ENCODE measurements at places on chromosomes 6 and 20.

GRCh38 chr20:855466-856360 lies 22.2 kb downstream of the FAM110A start:
- no peak for DNase-seq

DNA sequence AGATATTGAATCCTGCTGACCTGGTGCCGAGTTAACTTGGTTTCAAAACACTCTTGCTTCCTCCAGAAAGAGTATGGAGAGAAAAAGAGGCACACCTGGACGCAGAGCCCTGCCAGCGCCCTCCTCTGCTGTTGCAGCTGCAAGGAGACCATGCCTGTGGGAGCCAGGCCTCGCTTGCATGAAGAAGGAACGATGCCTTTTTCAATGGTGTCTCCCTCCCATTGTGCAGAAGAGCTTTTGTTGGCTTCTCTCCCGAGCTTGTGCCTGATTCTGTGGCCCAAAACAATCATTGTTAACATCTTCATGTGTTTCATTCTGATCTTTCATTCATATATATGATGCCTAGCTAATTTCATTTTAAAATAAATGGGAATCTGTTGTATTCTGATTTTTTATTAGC lies 98.1 kb downstream of the FAM120B start:
- DNase-seq, result no peak

DNA sequence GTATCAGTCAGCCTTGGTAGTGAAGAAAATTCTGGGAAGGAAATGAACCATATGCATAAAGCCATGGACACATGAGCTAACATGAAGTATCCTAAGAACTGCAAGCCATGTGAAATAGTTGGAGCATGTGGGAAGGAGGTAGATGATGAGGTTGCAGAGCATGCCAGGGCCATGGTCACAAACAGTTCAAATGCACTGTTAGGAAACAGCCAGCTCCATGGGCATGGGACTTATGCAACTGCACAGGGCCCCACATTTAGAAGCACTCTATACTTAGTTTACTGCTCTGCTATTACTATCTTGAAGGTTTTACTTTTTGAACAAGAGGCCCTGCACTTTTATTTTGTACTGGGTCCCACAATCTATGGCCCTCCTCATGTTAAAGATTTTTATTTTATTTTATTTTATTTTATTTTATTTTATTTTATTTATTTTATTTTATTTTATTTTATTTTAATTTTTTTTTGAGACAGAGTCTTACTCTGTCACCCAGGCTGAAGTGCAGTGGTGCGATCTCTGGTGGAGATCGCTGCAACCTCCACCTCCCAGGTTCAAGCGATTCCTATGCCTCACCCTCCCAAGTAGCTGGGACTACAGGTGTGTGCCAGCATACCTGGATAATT lies 169.1 kb downstream of the IBTK start:
- DNase-seq, result no peak

- no peak for DNase-seq
These were observed 109.1 kb upstream of the SCAF8 start for GRCh38 chr6:154624038-154624599.

GRCh38 chr6:7188492-7188891 lies 80.7 kb downstream of the RREB1 start:
- DNase-seq, result peak; percentile 1

DNA sequence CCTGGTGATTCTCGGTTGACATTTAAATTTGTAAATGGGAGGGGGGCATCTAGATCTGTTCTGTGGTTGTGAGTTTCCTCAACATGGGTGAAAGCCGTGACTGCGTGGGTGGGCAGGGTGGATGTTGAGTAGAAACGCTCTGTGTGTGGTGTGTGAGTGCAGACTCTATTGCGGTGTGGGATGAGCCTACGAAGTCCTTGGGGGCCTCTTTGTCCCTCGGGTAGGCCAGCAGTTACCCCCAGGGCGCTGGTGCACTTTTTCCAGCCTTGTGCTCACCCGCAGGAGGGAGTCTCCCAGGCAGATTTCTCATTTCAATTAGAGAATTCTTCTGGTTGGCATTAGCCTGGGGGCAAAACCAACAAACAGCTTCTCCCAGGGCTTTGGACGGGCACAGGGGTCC lies 10.6 kb downstream of the TOX2 start:
- no peak for DNase-seq

GRCh38 chr6:49565855-49566254 lies 15.4 kb downstream of the C6orf141 start:
- no peak for DNase-seq

GRCh38 chr6:17318435-17319165 lies 37.4 kb downstream of the RBM24 start:
- DNase-seq, result no peak

DNA sequence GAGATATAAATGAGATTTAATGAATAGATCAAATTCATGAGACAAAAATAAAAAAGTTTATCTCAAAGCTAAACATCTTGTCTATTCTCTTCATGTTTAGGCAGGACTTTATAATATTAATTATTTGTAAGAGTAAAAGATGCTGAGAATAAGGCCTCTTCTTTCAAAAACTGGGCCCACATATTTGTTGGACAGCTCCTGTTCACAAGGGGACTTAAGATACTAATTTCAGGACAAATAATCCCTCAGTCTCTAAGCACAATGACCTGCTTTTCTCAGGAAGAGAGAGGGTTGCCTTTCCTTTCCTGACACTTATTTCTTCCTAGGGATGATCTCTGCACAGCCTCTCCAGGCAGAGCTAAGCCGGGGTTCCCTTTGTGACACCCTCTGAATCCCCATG lies 43.3 kb downstream of the NOX3 start:
- DNase-seq, result no peak

DNA sequence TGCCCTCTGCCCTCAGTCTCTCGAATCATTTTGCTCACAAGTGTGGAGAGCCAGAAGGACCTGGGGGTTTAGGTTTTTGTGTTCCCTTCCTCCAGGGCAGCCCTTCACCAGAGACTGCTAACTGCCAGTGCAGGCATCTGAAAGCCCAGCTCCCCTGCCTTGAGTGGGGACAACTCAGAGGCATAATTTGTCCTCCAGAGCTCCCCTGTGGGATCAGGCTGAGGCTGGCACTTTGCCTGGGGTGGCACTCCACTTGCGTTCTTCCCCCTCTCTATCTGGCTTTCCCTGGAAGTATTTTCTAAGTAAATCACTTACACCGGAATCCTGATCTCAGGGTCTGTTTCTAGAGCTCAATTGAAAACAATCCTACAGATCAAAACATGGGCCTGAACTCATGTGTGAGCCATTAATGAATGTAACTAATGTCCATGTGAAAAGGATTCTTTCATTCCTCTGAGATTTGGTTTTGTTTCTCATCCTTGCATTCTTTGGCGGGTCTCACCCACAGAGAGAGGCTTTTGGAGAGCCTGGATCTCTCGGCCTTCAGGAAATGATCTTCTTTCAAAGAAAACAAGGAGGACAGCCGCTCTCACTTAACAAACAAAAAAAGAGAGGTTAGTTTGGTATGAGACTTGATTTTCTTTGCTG lies 125.7 kb upstream of the RIPOR2 start:
- DNase-seq, result no peak

- DNase-seq, result peak; percentile 53
These were observed 538 bp downstream of the FERMT1 start for GRCh38 chr20:6122111-6122872.

- DNase-seq, result no peak
These were observed 1.2 kb downstream of the CD93 start for GRCh38 chr20:23084845-23085365.

DNA sequence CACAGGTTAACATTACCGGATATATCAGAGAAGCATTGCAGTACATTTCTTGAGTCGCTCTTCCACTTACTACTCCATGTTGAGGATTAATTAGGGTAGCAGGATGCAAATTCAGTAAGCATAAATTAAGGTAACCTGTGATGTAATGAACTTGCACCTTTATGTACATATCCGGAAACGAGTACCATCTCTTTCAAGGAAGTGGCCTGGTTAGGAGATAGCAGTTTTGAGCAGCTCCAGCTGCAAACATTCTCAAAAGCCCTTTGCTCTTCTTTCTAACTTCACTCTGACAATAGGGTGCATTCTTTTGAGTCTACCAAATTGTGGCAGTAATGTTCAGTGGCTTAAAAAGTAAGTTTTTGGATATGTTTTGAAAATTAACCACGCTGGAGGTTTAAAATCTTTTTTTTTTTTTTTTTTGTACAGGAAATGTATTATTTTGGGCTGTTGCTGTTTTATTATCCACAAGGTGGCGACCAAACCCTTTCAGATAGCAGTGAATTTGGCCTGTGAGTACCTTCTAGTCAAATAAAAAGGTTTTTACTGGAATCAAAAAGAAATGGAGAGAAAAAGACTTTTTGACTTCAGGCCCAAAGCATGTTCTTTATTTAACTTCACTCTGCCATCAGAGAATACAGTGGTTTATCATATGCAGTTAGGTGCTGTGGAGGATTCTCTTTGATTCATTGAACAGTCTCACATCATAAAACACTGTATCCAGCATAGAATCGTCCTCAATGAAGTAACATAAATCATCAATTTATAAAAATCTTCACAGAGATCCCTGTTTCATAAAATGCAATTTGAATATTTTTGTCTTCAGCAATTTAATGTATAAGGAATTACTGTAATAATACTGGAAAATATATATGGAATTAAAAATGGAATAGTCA lies 8.9 kb downstream of the FAM217B start:
- no peak for DNase-seq

DNA sequence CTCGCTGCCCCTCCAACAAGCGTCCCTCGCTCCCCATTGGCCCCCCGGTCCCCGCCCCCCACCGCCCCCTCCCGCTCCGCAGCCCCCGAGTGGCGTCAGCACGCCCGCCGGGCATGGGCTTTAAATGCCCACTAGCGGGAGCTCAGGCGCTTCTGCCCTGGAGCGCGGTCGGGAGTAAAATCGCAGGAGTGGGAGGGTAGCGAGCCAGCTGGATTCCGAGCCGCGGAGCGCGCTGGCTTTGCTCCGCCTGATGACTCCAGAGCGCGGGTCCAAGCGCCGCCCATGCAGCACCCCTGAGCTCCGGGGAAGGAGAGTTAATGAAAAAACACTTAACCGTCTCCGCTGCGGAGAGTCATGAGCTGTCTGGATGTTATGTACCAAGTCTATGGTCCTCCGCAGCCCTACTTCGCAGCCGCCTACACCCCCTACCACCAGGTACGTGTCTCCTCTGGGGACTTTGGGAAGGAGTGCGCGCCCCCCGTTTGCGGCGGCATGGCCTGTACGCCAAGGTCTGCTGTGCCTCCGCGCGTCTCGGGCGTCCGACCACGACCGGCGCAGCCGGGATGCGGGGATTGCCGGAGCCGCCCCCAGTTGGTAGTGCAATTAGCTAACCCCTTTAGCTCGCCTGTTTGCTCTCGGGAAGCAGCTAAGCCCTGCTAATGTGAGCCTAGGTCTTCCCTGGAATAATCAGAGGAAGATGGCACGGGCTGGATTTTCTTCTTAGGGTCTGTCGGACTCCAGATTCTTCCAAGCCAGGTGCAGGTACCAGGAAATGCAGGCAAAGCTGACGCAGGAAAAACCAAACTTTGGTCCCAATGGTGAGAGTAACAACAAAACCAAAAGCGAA lies at the start of gene VGLL2:
Gene VGLL2, plus strand, starts transcription at position 149 of the 847 bp plus-strand sequence. Its CDS starts 206 bp downstream, at position 355.
- peak; percentile 85 for DNase-seq

GRCh38 chr6:129744201-129744879 lies 34.4 kb upstream of the ARHGAP18 start:
- DNase-seq, result no peak

DNA sequence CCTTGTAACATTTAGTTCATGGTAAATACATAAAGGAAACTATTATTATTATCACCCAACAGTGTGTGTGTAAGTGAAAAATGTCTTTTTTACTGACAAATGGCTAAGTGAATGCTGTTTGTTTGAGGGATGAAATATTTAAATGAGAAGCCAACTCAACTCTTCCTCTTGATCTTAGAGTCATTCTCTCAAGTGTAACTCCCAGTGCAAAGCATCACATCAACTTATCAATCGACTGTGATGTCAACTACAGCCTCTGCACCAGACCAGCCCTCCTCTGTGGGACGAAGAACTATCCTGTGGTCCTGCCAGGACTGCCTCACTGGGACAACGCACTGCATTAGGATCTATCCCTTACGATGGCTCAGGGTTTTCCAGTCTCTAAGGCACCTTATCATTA lies 5.3 kb downstream of the C6orf15 start:
- DNase-seq, result no peak

DNA sequence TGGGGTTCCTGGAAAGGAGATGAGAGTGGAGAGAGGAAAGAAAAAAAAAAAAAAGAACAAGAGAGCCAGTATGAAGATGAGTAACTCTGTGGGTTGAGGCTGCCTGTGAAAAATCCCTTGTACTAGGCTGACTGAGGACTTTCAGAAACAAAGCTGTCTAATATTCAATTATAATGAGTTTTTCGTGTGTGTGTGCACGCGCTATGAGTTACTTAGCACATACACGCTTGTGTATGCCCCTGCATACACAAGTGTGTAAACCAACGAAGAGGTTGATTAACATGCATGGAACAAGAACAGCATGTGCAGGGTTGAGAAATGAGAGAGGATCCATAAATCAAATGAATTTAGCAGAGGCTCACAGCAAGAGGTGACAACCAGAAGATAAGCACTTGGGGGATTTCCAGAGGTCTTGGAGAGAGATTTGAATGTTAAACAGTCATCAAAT lies 4.8 kb upstream of the RBPJL start:
- DNase-seq, result no peak

DNA sequence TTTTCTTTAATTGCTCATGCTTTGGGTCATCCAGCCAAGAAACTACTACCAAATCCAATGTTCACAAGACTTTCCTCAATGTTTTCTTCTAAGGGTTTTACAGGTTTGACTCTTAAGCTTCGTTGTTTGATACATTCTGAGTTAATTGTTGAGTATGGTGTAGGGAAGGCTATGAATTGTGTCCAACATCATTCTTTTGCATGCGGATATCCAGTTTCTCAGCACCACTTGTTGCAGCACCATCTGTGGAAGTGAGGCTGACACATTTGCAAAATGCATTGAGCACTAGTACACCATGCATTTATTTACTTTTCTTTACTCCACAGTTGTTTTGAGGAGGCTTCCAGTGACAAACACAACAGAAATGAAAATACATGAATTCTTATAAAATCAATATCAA lies 17.2 kb downstream of the MICA start:
- DNase-seq, result no peak

DNA sequence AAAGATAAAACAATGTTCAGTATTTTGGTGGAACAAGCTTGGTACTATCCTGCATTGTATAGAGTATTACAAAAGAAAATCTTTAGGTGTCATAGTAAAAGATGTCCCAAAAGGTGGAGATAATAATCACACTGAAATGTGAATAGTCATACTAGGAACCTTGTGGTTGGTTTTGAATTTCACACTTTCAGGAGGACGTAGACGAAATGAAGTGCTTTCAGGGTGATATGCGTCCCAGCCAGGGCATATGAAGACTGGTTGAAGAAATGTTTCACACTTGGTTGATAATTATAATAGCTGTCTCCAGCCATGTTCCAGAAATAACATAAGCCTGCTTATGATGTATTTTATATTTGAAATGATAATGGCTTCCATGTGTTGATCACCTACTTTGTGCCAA lies 60.4 kb downstream of the SCAND1 start:
- DNase-seq, result no peak

- DNase-seq, result peak; percentile 100
These were observed at the start of gene TCP1 for GRCh38 chr6:159789377-159790148. TCP1 (minus strand) TSS chr6:159789602; CDS start chr6:159789468, 134 bp downstream.

DNA sequence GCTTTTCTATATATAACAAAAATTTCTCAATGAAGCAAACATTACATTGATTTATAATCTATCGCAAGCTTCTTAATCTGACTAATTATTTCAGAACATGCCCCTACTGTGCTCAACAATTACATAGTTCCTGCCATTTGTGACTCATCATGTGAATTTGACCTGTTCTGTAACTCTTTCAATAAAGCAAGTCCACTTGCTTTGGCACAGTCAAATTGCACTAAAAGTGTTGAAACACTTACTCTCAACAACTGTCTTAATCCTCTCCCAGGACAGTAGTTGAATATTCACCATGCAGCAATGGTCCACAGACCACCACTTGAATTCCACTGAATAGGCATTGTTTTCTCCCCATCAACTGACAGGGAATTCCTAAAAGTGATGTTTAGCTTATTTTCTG lies 67.7 kb upstream of the SPTLC3 start:
- DNase-seq, result no peak

All from kidney (tissue), 22 donors.